CD4-positive, alpha-beta T cell treated with Interleukin-17A for 4 hours (primary cell): ENCODE measurements at places on chromosomes 7 and 10.

GRCh38 chr7:27947586-27948278, 207.8 kb downstream of the TAX1BP1 start:
- no peak for DNase-seq

GRCh38 chr7:1269336-1269890, 36.7 kb downstream of the UNCX start:
- DNase-seq: no peak

DNA sequence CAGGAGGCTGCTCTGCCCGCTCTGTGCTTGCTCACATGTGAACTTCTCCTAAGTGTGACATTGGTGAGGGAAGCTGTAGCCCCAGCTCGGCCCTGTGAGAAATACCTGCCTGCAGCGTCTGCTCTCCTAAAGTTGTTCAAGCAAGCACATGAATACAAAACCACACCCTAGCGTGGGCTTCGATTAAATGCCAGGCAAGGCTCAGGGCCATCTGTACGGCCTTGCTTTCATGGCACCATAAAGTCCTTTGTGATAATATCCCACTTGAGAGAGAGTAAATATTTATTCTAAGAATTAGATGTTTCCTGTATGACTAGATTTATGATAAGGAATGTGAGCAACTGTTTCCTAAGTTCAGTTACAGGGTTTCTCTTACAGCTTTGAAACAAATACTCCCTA, 262.8 kb upstream of the KLF14 start:
- peak; percentile 40 for DNase-seq

DNA sequence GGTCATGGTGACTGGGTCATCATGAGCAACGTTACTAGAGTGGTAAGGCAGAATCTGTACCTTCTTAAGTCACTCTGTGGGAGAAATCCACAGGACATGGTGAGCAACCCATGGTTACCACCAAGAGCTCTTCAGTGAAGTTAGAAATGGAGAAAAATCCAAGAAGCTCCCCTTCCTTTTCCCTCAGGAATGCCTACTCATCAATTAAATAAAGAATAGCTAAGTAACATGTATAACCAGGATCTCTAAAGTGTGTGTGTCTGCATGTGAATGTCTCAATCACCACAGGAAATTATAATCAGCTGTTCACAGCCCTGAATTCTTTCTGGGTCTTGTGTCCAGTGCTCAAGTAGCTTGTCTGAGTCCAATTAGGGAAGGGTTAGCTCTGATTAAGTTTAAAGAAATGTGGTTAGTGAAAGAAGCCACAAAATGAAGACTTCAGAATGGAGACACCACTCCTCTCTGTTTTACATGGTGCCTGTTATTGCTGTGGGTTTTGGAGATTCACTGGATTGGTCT, 73.2 kb downstream of the SEM1 start:
- no peak for DNase-seq

GRCh38 chr7:7565746-7566650, 686 bp upstream of the MIOS start:
- DNase-seq: peak; percentile 11

DNA sequence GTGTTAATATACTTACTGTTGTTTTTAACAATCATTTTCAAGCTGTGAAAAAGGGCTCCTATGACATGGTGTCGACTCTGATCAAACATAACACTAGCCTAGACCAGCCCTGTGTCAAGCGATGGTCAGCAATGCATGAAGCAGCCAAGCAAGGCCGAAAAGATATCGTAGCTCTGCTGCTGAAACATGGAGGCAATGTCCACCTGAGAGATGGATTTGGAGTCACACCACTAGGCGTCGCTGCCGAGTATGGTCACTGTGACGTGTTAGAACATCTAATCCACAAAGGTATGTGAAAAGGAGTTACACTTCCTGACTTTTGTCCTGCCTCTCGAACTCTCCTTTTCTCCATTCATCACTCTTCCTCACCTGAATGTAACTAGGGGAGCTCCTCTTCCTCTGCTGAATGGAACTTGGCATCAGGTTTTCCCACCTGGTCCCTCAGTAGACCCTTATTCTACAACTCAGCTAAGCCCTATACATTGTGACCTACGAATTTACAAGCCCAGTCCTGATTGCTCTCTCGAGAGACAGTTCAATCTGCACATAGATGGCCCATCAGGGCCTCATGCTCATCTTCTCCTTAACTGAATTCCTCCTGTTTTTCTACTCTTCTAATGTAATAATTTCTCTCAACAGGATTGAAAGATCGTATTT, 23.0 kb downstream of the ASB15 start:
- peak; percentile 68 for DNase-seq

GRCh38 chr10:18246967-18247366, 106.7 kb downstream of the CACNB2 start:
- DNase-seq: no peak

DNA sequence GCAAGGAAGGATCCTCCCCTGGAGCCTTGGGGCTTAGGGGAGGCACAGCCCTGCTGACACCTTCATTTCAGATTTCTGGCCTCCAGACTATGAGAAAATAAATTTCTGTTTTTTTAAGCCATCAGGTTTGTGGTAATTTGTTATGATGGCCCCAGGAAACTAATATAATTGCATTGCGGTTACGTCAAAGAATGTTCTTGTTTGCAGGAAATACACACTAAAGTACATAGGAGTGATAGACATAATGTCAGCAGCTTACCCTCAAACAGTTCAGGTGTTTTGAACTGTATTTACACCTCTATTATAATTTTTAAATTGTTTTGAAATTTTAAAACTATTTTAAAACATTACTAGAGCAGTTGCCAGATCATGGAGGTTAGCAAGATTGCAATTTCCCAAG, 12.6 kb upstream of the FHIP2A start:
- no peak for DNase-seq

DNA sequence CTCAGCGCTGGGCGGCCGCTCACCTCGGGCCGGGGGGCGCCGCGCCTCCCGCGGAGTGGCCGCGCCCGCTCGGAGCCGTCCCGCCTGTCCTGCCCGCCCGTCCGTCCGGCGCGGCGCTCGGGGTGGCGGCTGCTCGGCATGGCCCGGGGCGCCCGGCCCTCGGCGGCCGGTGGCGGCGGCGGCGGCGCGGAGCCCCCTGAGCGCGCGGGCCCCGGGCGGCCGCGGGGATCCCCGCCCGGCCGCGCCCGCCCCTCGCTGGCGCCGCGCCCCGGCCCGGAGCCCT, 338 bp downstream of the SDK1 start:
- DNase-seq: no peak

GRCh38 chr7:1706721-1707613, 36.9 kb downstream of the ELFN1 start:
- no peak for DNase-seq

GRCh38 chr7:104538152-104538551, 209.7 kb downstream of the LHFPL3 start:
- no peak for DNase-seq

DNA sequence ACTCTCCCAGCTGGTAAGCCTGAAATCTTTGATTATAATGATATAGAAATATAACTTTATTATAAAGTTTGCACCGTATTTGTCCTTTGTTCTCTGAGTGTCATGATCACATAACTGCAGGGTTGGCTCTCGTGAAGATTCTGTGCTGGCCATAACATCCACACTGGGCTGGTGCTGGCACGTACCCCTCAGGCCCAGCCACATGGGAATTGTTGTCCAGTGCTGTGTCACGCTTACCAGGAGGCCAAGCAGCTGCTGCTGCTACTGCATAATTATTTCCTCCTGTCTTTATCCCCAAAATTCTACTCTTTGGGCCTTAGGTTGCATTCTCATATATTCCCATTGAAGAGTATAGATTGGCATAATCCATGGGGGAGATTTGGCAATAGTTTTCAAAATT, 20.8 kb upstream of the UCN3 start:
- DNase-seq: no peak

DNA sequence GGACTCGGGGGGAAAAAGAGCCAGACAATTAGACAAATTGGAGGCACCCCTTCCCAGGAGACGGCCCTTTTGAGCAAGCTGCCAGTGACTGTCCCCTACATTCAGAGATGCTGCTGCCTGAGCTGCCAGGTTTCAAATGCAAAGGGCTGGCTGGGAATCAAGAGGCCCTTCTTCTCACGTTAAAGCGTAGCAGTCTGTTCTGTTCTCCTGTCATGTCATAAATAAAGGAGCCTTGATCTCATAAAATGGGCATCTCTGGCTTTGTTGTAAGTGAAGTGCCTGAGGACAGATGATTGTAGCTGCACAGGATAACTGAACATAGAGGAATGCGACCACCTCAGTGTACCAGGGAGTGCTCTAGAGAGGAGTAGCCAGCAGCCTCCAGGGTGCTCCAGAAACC, 917.9 kb downstream of the GRID1 start:
- no peak for DNase-seq

DNA sequence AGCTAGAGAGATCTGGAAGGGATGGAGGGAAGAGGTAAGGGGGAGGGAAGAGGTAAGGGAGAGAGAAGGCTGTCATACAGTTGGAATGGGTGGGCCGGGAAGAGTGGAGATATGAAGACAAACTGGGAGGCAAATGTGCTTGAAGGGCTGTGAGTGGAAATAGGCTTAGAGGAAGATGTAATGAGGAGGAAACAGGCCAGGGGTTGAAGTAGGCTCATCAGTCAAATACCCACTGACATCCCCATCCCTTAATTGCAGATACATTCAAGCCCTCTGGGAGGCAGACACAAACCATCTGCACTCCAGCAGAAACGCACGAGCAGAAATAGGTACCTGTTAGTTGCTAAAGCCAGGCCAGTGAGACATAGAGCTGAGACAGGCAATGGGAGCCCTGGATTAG, 2.1 kb downstream of the SYNPO2L start:
- DNase-seq: no peak

DNA sequence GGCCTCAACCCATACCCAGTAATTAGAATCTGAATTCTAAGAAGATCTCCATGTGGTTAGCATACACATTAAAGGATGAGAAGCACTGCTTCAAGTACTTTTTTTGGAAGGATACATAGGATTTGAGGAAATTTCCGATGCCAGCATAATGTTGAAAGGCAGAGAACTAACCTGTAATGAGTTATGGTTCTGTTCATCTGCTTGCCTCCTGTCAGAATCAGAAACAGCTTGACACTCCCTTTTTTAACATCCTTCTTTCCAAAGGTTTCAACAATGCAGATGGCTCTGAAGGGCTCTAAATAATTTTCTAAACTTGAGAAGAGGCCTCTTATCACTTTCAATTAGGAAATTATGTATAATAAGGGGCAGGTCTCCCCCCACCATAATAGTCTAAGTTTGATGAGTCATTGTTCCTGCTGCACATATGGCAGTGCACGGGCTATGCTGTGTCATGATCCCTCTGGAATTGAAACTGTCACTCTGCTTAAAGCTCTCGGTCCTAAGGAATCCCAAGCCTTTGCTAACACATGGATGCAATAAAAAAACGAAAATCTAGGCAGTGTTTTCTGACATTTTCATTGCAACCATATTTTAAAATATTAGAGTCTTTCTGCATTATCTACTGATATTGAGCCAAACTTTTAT, 291.2 kb upstream of the FZD1 start:
- no peak for DNase-seq

DNA sequence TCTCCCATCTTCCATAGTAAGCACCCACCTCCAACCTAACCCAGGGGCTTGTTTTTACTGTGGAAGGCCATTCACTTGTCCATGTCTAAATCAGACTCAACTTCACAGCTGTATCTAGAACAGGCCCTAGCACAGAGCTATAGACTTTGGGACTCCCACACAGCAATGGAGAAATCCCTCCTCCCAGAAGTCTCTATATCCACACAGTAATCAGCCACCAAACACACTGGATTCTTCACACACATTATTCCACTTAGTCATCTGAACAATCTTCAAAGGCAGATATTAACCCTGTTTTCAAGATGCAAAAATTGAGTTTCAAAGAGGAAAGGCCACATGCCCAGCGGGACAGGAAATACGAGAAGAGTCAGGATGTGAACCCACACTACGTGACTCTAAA, 81.8 kb downstream of the MALSU1 start:
- no peak for DNase-seq

DNA sequence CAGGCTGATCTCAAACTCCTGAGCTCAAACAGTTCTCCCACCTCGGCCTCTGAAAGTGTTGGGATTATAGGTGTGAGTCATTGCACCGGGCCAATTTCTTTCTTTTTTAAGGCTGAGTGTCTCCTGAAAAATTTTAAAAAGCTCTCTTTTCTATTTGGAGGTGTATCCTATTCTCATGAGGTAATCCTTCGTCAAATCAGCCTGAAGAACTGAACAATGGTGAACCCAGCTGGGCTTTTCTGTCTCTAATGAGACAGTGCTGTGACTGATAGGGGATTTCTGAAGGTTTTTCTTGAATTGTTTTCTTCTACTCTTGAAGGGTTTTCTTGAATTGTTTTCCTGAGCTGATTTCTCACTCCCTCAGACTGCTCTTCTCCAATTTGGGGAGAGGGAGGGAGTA, 30.9 kb upstream of the CALU start:
- no peak for DNase-seq

GRCh38 chr7:78434281-78434680, 635.7 kb downstream of the PHTF2 start:
- no peak for DNase-seq

DNA sequence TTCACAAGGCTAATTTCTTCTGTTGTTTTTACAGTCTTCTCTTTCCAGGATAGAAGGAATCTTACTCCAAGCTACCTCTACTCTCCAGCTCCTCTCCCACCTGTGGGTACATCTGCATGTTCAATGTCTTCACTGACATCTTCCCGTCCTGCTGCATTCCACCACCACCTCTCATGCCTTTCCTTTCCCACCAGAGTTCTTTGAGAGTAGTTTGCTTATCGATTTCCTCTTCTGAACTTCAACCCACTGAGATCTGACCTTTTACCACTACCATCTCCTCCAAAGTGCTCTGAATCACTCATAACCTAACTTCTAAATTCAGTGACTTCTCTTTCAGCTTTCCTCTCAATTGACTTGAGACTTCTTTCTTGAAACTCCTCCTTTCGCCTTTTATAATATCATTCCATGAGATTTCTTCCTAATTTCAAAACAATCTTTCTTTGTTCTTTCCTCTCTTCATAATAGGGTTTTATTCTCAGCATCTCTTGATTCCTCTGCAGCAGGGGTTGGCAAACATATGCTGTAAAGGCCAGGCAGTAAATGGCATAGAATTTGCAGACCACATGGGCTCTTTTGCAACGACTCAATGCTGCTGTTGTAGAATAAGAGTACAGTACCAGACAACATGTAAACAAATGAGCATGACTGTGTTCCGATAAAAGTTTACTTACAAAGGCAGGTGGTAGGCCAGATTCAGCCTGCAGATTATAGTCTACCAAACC, 22.1 kb downstream of the ACSL5 start:
- DNase-seq: no peak

DNA sequence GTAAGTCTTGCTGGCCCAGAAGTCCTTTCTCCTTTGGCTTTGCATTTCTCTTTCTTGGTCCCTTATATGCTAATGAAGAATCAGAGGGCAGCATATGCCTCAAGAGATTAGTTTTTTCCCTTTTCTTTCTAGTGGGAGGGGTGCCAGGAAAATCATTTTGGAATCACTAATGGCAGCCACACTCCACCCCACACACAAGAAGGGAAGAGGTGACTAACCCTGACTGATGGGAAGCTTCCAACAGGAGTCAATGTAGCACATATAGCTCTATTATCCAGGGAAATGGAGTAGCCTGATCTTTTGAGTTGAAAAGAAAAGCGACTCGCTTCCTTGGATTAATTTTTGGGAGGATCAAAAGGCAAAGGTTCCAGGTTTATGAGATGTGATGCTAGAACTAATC, 225.3 kb downstream of the KIF20B start:
- DNase-seq: no peak
